ENCODE measurements at places on chromosomes 13 and 19. TPM values are rescaled to one million over a fixed set of nuclear protein-coding genes. Genes with fewer than 3 reads are reported as not detected.

The MAB21L1 gene
- total RNA-seq = 3.0 TPM

The ARL11 gene
- not detected for total RNA-seq

The DAND5 gene
- not detected for total RNA-seq

The BTBD2 gene
- 55.0 TPM for total RNA-seq

The CSNK1G2 gene
- total RNA-seq = 39.4 TPM

The SSC5D gene
- total RNA-seq = 13.1 TPM

The SYCN gene
- not detected for total RNA-seq

The HOMER3 gene
- total RNA-seq = 56.3 TPM

The GEMIN7 gene
- 9.9 TPM for total RNA-seq

The ZNF540 gene
- 1.0 TPM for total RNA-seq

The CDX2 gene
- not detected for total RNA-seq

The MARK4 gene
- total RNA-seq = 15.9 TPM

The RASIP1 gene
- 1.4 TPM for total RNA-seq

The MPHOSPH8 gene
- total RNA-seq = 15.9 TPM

The C13orf46 gene
- 0.47 TPM for total RNA-seq

The TJP3 gene
- under 0.01 TPM for total RNA-seq
